ENCODE measurements at places on chromosomes 5 and 9.

GRCh38 chr5:16548812-16549211 is 68.0 kb downstream of the RETREG1 start:
- no peak for DNase-seq

DNA sequence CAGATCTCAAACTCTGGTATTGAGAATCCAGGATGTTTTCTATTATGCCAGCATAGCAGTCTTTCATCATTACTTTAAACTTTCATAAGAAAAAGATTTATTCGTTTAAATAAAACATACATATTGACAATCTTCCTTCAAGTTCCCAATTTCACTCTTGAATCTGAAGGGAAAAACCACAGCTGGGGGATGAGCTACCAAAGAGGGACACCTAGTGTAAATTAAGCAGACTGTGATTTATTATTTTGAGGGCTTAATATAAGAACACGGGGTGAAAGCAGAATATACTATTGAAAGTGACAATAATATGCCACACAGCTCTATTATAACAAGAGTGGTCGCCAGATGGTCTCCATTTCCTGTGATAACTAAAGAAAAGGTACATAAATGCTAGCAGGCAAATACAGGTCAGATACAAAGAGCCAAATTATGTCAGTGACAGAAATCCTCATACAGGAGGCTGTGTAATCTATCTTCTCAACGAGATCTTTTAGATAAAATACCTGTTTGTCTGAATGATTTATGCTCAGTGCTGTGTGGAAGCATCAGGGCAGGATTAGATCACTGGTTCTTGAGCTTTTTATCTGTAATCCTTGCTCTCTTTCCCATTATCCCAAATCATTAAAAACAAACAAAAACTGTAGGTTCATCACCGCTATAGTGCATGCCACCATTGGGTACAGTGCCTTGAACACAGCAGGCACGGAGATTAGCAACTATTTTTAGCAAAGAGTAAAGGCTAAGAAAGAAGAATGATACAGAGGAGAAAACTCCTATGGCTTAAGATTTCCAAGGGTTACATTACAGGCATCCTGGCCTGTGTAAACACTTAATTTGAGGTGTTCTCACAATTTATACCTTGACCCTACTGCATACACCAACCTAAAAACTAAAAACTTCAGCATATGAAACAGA is 116.6 kb downstream of the DROSHA start:
- DNase-seq = no peak

GRCh38 chr5:157603333-157604190 is 28.0 kb upstream of the ADAM19 start:
- DNase-seq = no peak

DNA sequence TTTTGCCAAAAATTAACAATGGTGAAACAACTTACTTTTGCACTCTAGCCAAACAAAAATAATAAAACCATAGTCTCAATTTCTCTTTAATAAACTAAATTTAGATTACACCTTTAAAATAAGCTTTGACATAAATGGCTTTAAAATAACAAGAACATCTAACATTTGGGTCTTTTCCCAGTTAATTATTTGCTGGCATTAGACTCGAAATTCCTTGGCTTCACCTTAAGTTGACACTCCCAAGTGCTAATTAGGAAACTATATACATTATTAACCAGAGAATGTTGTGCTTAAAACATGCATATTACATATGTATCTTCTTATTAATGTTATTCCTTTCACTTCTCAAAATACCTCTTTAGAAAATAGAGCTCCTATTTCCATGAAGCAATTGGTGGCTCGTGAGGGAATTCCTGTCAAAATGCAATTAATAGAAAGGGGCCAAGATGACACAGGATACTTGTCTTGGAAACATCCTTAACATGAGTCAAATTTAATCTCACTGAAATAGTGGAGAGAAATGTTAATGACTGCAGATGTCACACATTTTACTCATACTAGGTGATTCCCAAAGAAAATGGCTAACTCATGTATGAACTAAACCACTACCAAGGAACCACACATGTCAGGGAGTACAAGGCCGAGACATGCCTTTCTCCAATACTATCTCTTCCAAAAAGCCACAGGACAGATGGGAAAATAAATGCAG is 932.9 kb upstream of the DMAC1 start:
- DNase-seq = no peak
